ENCODE measurements at places on chromosomes 6 and 20. TPM values are rescaled to one million over a fixed set of nuclear protein-coding genes. Genes with fewer than 3 reads are reported as not detected.

Gene KIZ
- 7.1 TPM for polyA plus RNA-seq

Gene SRSF12
- polyA plus RNA-seq: 1.5 TPM

Gene C20orf96
- polyA plus RNA-seq: 20.5 TPM

Gene PLCB1
- 1.0 TPM for polyA plus RNA-seq

Gene B3GAT2
- 0.03 TPM for polyA plus RNA-seq

Gene C6orf132
- 1.1 TPM for polyA plus RNA-seq

Gene MATN4
- polyA plus RNA-seq: 0.08 TPM

Gene CD164
- 90.4 TPM for polyA plus RNA-seq

Gene MAP3K5
- polyA plus RNA-seq: 2.1 TPM

Gene KHDRBS2
- not detected for polyA plus RNA-seq

Gene HNF4A
- polyA plus RNA-seq: 25.9 TPM

Gene PDE10A
- polyA plus RNA-seq: 44.9 TPM

Gene ACSS1
- polyA plus RNA-seq: 8.1 TPM

Gene TULP1
- not detected for polyA plus RNA-seq

Gene CPXM1
- polyA plus RNA-seq: not detected

Gene EMILIN3
- polyA plus RNA-seq: 0.66 TPM

Gene EDN3
- 0.08 TPM for polyA plus RNA-seq

Gene MAP3K7
- 12.6 TPM for polyA plus RNA-seq

Gene ZC2HC1B
- not detected for polyA plus RNA-seq

Gene MUCL3
- polyA plus RNA-seq: 0.04 TPM

Gene TTLL9
- polyA plus RNA-seq: 0.04 TPM

Gene RSPH9
- 0.09 TPM for polyA plus RNA-seq

Gene PKIB
- polyA plus RNA-seq: 0.67 TPM

Gene KCNK16
- not detected for polyA plus RNA-seq

Gene NHSL1
- 0.99 TPM for polyA plus RNA-seq

Gene TCF21
- polyA plus RNA-seq: 0.17 TPM
